ENCODE measurements at places on chromosomes 3 and 15. TPM values are rescaled to one million over a fixed set of nuclear protein-coding genes. Genes with fewer than 3 reads are reported as not detected.

GRCh38 chr3:126287171-126287535 is 70.1 kb downstream of the KLF15 start:
- no peak for DNase-seq

DNA sequence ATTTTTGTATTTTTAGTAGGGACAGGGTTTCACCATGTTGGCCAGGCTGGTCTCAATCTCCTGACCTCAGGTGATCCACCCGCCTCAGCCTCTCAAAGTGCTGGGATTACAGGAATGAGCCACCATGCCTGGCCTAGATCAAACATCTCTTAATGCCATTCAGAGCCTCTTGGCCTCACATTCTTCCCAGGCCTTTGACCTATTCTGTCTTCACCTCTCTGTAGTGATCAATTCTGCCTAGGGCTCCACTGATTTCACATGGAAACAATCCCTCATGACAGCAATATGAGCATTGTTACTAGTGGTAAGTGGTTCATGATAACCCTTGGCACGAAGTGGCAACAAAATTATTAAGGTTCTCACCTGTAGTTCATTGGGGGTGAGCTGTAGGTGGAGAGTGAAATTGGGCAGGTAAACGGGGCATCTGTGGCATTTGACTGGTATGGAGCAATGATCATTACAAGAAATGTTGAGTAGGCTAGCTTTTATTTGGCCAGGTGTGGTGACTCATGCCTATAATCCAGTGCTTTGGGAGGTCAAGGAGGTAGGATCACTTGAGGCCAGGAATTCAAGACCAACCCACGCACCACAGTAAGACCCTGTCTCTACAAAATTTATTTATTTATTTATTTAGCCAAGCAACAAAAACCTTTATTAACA is 4.8 kb upstream of the ARPIN start:
- no peak for DNase-seq

DNA sequence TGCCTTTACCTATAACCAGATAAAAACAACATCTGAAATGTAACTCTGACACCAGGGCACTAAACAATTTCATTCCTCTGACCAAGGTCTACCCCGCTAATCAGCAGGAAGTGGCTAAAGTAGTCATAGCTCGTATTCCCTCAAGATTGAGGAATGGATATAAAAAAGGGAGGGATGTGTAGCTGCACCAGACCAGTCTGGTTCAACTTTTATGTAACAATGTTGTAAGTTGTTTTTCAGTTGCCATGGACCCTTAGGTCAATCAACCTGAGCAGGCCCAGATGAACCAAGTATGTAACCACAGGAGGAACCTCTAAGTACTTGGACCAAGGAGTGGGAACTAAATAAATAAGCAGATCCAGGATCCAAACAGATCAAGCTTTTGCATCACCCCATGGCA is 28.4 kb upstream of the IFT57 start:
- peak; percentile 24 for DNase-seq

DNA sequence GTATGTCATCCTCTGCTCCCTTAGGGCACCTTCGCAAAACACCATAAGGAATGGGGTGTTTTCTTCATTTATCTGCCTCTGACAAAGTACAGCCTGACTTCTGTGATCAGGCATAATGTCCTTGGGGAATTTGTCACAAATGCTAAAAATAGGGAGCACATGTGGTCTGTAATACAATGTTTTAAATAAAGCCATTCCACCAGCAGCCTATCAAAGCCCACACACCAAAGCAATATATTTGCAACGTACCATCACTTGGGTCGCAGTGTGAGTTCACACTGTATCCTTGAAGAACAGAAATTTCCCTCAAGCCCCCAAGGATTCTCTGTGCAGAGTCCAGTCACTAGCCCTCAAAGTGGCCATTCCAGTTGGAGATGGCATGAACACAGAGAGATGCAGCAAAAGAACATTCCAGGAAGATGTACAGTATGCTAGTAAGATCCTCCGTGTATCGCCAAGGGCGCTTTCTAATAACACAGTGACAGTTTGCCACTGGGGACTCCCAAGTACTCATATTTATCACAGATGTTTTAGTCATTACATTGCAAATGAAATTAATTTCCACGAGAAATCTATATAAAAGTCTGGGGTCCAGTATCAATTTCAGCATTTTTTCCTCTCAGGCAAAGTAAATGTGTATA is 246.7 kb downstream of the MCTP2 start:
- DNase-seq = no peak

DNA sequence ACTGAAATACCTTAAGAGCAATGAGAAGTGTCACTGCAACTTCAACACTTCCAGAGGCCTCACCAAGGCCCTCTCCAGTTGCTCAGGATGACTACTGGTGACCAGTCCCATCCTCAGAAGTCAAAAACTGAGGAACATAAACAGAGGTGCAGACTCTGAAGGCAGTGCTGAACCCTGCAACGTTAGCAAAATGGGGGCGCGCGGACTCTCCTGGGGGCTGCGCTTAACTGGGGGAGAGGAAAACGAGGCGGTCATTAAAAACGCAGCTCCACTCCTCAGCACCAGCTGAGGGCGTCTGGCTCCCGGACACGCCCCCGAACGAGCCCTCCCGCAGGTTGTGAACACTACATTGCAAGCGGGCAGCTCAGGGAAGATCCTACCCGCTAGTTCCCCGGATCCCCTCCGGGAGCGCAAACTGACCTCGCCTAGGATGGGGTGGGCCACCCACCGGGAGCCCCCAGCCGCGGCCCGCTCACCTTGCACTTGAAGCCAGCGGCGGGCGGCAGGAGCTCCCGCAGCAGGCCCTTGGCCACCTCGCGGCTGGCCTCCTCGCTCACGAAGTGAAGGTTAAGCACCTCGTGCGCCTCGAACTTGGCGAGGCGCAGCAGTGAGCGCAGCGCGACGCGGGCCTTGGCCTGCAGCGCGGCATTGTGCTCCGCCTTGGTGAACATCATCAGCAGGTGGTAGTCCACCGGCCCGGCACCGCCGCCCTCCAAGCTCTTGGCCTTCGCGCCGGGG is 711 bp downstream of the XXYLT1 start:
- DNase-seq = no peak

Gene SELENOT
- 41.5 TPM for polyA plus RNA-seq

Gene AZI2
- polyA plus RNA-seq = 93.6 TPM

Data from stomach (tissue), 19 donors.